Astrocyte of the spinal cord (primary cell): ENCODE measurements at places on chromosomes 4 and X.
A peak's percentile ranks its signal among the peaks of the same experiment; 100 is the strongest.

GRCh38 chr4:22030307-22030706 lies 81.7 kb upstream of the KCNIP4 start:
- DNase-seq, result no peak

DNA sequence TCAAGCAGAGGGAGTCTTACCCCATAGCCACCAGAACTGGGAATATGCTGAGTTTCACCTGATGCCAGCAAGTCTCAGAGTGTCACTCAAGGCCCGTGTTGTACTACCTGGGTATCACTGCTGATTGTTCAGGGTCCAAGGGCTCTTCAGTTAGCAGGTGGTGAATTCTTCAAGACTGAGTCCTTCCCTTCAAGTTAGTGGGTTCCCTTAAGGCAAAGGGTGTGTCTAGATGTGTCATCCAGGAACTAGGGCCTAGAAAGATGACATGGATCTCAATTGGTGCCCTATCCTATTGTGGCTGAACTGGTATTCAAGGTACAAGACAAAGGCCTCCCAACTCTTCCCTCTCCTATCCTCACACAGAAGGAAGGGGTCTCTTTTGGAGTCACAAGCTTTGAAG lies 159.9 kb upstream of the DIPK2B start:
- no peak for DNase-seq

GRCh38 chrX:153578200-153578835 lies 20.6 kb downstream of the CCNQ start:
- DNase-seq, result peak; percentile 3

- no peak for DNase-seq
These were observed 4.2 kb downstream of the VSIG4 start for GRCh38 chrX:66035667-66036066.

- DNase-seq, result no peak
These were observed 250.3 kb upstream of the KLF3 start for GRCh38 chr4:38413524-38414341.

DNA sequence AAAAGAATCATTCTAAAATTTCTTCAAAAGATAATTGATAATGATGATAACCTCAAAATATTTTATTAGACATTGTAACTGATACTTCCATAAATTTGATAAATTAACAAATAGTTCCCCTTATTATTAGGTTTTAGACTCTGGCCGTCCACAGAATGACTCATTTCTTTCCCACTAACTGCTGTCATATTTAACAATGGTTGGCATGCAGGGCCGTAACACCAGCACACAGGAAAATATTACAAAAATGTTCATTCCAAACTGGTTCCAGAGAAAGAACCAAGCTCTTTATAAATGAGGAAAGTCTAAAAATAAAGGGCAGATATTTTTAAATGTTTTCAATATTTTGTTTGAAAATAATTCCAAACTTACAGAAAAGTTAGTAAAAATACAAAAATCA lies 28.2 kb downstream of the WDFY3 start:
- peak; percentile 75 for DNase-seq

GRCh38 chr4:42632653-42633382 lies 24.1 kb downstream of the ATP8A1 start:
- no peak for DNase-seq

DNA sequence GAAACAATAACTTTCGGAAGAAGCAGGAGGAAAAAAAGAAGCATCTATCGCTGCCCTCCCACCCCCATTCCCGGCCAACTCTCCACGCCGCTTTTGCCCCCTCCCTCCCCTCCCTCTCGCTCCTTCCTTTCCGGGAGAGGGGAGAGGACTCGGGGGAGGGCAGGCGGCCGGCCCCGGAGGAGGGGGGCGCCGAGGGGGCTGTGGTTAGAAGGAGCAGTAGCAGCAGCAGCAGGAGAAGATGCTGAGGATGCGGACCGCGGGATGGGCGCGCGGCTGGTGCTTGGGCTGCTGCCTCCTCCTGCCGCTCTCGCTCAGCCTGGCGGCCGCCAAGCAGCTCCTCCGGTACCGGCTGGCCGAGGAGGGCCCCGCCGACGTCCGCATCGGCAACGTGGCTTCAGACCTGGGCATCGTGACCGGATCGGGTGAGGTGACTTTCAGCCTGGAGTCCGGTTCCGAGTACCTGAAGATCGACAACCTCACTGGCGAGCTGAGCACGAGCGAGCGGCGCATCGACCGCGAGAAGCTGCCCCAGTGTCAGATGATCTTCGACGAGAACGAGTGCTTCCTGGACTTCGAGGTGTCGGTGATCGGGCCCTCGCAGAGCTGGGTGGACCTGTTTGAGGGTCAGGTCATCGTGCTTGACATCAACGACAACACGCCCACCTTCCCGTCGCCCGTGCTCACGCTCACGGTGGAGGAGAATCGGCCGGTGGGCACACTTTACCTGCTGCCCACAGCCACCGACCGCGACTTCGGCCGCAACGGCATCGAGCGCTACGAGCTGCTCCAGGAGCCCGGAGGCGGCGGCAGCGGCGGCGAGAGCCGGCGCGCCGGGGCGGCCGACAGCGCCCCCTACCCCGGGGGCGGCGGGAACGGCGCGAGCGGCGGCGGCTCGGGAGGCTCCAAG lies 1.3 kb downstream of the PCDH7 start:
- peak; percentile 54 for DNase-seq

GRCh38 chr4:8103421-8104390 lies 54.9 kb downstream of the ABLIM2 start:
- DNase-seq, result no peak

DNA sequence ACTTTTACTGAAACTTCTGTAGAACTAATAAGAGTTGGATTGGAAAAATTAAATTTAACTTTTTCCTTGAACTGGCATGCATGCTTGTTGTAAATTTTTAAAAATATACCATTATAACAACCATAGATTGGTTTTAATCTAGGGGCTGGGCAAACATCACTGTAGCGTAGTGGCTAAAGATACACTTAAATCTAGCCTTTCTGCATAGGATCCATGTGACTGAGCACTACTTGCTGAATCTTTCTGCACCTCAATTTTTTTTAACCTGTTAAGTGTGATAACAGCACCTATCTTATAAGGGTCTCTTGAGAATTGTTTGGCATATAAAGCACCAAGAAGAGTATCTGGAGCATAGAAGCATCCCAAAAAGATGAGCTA lies 4.1 kb downstream of the ANXA10 start:
- no peak for DNase-seq

- DNase-seq, result no peak
These were observed 60.0 kb downstream of the FHDC1 start for GRCh38 chr4:152996111-152996571.

GRCh38 chr4:121270389-121270788 lies 106.3 kb upstream of the TNIP3 start:
- no peak for DNase-seq

DNA sequence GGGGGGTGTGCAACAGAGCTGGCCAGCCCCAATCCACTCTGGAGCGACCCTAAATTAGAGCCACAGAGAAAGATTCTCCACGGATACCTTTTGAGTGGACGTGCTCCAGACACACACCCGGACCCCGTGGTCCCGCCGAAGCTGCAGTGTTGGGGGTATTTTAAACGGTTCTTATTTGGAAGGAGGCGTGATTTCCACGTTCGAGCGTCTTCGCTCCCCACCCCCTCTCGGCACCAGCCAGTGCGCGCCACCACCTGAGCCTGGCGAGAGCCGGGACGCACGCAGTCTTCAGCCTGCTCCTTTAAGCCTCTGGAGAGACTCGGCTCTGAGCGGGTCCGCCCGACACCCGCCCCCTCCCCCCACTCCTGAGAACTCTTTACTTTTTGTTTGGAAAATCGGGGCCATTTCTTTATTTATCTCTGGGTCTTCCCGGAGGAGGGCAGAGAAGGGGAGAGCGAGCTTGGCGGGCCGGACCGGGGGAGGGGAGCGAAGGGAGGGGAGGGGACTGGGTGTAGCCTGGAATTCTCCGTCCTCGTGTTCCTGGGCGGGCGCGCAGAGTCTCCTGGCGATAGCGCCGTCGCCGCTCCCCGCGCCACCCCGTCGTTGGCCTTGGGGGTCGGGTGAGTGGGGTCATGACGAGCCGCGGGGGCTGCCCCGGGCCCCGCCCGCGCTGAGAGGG lies 668 bp upstream of the PTCHD1 start:
- no peak for DNase-seq

- no peak for DNase-seq
These were observed 1902.6 kb upstream of the AGA start for GRCh38 chr4:179344861-179345260.

DNA sequence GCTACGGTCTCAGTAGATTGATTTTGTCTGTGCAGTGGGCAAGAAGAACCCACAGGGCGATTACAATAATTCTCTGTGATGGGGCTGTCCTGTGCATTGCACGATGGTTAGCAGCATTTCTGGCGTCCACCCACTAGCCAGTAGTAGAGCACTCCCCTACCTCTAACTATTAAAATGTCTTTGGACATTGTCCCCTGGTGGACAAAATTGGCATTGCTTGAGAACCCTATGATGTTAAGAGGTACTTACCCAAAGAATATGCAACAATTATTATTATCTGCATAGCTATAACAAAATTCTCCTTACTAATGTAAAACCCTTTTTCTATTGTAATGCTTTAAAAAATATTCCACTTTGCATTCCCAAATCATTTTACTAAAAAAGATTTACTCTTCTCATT lies 109.5 kb upstream of the VCX3A start:
- DNase-seq, result no peak

DNA sequence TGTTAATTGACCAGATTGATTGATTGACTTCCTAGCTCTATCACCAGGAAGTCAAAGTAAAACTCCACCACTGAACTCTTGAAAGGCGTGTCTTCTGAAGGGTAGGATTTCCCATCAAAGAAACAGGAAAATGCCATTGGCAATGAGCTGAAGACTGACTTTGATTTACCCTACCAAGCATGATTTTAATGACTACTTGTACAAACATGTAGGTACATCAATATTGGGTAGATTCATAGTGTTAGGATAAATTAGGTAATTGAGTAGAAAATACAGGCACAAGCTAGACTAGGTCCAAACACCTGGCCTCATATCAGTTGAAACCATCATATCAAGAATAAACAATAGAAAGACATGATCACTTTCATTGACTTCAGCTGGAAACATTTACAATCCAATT lies 53.2 kb upstream of the ATXN3L start:
- no peak for DNase-seq

DNA sequence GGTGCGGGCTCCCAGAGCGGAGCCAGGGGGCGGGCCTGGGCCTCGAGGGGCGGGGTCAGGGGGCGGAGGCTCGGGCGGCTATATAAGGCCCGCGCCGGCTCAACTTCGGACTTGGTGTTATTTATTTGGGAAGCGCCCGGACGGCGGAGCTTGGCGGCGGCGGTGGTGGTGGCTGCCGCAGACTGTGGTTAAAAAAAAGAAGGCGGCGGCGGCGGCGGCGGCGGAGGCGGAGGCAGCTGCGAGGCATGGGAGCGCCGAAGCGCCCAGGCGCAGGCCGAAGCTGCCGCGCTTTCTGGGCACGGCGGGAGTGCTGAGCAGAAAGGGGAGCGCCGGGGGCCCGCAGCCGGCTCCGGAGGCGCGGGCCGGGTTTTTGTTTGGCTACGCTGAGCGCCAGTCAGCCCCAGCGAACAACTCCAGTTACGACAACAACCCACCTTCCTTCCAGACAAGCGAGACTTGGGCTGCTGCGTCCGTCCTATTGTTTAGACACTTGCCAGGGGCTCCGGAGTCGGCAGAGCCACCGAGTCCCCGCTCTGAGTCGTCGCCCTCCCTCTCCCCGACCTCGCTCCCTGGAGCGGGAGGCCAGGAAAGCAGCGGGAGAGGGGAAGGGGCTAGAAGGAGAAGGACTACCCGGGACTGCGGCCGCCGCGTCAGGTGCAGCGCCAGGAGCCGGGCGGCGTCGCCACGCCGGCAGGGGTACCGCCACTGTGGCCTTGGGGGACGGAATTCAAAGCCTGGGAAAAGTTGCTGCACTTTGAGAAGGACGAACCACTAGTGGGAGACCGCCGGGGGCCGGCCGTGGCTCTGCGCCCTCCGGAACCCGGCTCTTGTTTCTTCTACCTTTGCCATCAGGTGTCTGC lies at the start of gene SLIT2:
Gene SLIT2, plus strand, starts transcription at position 110 of the 860 bp plus-strand sequence. CDS start 1,911 bp downstream, outside the sequence.
- DNase-seq, result peak; percentile 85

- DNase-seq, result no peak
These were observed 240.3 kb downstream of the DCLK2 start for GRCh38 chr4:150318527-150318926.

- peak; percentile 94 for DNase-seq
These were observed 58.4 kb upstream of the TET2 start for GRCh38 chr4:105088110-105088879.
